ENCODE measurements at places on chromosomes 12 and 14. TPM values are rescaled to one million over a fixed set of nuclear protein-coding genes. Genes with fewer than 3 reads are reported as not detected.

DNA sequence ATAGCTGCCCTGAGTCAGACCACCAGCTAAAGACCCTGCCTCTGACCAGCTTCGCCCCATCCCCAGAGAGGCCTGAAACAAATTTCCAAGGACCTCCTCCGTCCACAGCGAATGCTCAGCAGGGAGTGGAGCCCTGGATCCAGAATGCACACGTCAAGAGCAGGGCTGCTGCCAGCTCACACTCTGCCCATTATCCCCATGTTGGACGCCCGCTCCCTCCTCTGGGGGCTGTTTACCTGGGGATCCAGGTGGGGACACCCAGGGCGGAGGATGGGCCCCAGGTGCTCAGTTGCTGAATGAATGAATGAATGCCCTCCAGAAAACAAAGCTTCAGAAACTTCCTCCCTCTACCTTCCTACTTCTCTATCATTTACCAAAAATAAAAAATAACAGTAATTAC, 18.1 kb downstream of the BCL11B start:
- H3K27ac ChIP-seq = peak overlapping the region; percentile 94
- H3K4me3 ChIP-seq = peak overlapping the region; percentile 74

DNA sequence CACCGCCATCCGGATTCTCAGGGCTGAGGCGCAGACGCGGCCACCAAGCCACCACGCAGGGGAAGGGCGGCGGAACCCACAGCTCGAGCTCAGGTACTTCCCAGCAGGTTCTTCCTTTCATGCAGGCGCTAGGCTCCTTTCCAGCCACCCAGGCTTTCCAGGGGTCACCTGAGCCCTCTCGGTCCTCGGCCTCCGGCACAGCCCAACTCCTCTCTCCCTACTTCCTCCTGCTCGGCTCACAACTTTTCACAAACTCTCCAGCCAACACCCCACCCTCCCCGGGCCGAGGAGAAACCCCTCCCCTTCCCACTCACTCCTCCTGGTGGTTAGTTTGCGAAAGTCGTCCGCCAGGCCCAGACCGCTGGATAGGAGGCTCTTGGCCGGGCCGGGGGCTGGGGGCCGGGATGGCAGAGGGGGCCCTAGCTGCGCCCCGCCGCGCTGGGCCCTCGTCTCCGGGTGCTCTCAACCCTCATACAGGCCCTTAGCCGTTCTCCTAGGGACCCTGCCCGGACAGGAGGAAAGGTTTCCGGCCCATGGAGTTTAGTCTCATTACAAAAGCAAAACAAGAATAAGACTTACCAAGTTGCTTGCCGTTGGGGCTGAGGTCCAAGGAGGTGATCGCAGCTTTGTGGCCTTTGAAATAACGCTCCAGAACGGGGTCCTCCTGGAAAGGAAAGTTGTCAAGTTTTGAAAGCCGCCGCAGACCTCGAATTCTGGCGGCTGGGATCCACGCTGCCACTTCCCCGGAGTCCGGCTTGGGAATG, at the start of gene GALNT4:
Gene GALNT4 (minus strand): TSS at position 256 of the 764 bp plus-strand sequence. CDS start 247 bp downstream, at position 9.
- H3K4me3 ChIP-seq = peak within 1 kb of the TSS; percentile 95
- H3K4me1 ChIP-seq = peaks cover 64% of the 10 kb centered on the region
- peaks cover 33% of the 10 kb centered on the region for H3K36me3 ChIP-seq
- H3K27ac ChIP-seq = peak within 1 kb of the TSS; percentile 96
- H3K27me3 ChIP-seq = no peaks in the 10 kb centered on the region

DNA sequence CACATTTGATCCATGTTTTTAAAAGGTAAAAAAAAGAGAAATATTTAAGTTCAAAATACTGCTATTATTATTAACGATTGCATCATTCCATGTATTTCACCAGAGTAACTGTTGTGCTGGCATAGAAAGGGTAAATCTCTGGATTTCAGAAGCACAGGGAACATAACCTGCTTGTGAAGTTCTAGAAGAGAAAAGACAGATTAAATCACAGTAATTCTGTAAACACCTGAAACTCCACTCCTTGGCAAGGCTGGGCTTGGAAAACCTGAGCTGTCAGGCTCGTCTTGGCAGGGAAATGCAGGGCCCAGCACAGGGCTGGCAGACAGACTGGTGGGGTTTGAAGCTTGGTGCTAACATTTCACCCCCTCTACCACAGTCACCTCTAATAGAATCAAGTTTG, 35.1 kb downstream of the SVOP start:
- H3K36me3 ChIP-seq = no peaks in the 10 kb centered on the region
- peaks cover 2% of the 10 kb centered on the region for H3K27me3 ChIP-seq
- no peak overlapping the region for H3K4me3 ChIP-seq
- no peak overlapping the region for H3K27ac ChIP-seq
- DNase-seq = no peak
- no peaks in the 10 kb centered on the region for H3K4me1 ChIP-seq

DNA sequence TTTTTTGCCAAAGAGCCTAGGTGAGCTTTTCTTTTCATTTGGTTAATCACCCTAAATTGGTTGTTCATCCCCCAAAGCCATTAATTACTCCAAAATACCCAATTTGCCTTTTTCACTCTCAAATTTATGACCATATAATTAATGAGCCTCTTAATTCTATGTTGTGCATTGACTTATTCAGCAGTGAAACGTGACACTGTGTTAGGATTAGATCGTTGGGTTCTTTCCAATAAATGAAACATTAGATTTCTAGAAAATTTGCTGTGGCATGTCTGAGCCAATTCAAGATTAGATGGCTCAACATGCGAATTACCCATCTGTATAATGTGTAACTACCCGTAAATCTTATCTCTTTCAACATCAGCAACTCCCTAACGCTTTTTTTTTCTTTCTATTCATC, 273.4 kb downstream of the BMP4 start:
- no peaks in the 10 kb centered on the region for H3K4me1 ChIP-seq
- no peak overlapping the region for H3K27ac ChIP-seq
- H3K4me3 ChIP-seq = no peak overlapping the region
- no peaks in the 10 kb centered on the region for H3K36me3 ChIP-seq
- no peaks in the 10 kb centered on the region for H3K27me3 ChIP-seq

- no peaks in the 10 kb centered on the region for H3K4me1 ChIP-seq
- no peaks in the 10 kb centered on the region for H3K27me3 ChIP-seq
- H3K27ac ChIP-seq = no peak overlapping the region
- no peak for DNase-seq
- no peak overlapping the region for H3K4me3 ChIP-seq
- peaks cover 1% of the 10 kb centered on the region for H3K36me3 ChIP-seq
Measured at GRCh38 chr14:60933920-60934655, 46.8 kb downstream of the TRMT5 start.

DNA sequence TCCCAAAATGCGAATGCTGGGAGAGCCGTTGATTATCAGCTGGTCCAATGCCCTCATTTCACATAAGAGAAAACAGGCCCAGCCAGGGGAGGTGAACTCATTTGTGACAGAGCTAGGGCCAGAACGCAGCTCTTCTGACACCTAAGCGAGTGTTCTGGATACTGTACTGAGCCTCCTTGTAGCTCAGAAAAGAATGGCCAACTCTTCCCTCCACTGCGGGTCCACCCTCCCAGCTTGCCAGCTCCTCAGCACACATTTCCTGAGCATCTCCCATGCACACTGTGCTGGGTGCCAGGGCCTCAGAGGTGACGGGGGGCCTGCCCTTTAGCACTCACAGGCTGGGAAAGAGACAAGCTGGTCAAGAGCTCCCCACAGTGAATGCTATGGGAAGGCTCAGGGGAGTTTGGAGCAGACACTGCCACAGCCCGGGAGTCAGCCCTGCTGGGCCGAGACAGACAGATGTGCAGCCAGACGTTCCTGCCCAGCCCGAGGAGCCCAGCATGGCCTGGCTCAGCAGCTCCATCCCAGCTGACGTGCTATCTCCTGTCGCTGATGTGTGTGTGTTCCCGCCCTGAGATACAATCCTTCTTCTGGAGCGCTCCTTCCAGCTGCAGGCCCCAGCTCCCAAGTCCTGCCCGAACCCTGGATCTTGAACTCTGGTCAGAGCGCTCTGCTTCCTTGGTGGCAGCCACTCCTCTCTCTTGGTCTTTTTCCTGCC, 3.5 kb downstream of the CMTM5 start:
- no peaks in the 10 kb centered on the region for H3K4me1 ChIP-seq
- H3K27ac ChIP-seq = no peak overlapping the region
- no peak for DNase-seq
- no peak overlapping the region for H3K4me3 ChIP-seq
- H3K36me3 ChIP-seq = no peaks in the 10 kb centered on the region
- peaks cover 3% of the 10 kb centered on the region for H3K27me3 ChIP-seq

DNA sequence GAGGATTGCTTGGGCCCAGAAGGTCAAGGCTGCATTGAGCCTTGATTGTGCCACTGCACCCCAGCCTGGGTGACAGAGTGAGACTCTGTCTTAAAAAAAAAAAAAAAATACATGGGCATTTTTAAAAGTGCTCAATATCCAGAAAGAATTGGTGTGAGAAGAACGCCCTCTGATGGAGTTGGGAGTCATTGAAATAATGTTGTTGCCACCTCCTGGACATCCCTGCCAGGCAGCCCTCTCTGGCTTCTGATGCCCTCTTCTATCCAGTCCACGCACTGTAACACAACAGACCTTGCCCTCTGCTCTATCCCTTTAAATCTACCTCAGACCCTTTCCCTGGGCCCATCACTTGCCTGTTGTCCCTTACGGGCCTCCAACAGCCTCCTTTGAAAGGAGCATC, 4.9 kb downstream of the PTGDR start:
- peaks cover 4% of the 10 kb centered on the region for H3K36me3 ChIP-seq
- no peak overlapping the region for H3K4me3 ChIP-seq
- DNase-seq = peak; percentile 43
- H3K4me1 ChIP-seq = peaks cover 21% of the 10 kb centered on the region
- H3K27me3 ChIP-seq = peaks cover 76% of the 10 kb centered on the region
- H3K27ac ChIP-seq = no peak overlapping the region

The CRIP1 gene
- total RNA-seq = 753 TPM

The AKAP6 gene
- total RNA-seq = 0.67 TPM
